ENCODE measurements at places on chromosomes 3 and 15. TPM values are rescaled to one million over a fixed set of nuclear protein-coding genes. Genes with fewer than 3 reads are reported as not detected.

The ANKRD34C gene
- total RNA-seq = not detected

The CAMP gene
- total RNA-seq = not detected

The CLSTN2 gene
- not detected for total RNA-seq

The PAQR5 gene
- total RNA-seq = not detected

The LRRIQ4 gene
- total RNA-seq = not detected

The C3orf70 gene
- total RNA-seq = 0.05 TPM

The LSMEM2 gene
- not detected for total RNA-seq

The SCG5 gene
- 2.2 TPM for total RNA-seq

The GOLGA6B gene
- total RNA-seq = not detected

The ABI3BP gene
- not detected for total RNA-seq

The CKMT1A gene
- total RNA-seq = not detected

The PLOD2 gene
- total RNA-seq = 1.0 TPM

The TRH gene
- not detected for total RNA-seq

The CD200 gene
- 14.0 TPM for total RNA-seq

The MCF2L2 gene
- 3.9 TPM for total RNA-seq

The ATP13A5 gene
- total RNA-seq = not detected

The CNTN4 gene
- not detected for total RNA-seq

The IP6K1 gene
- 42.6 TPM for total RNA-seq

The GPR171 gene
- 246 TPM for total RNA-seq

The PLXNA1 gene
- total RNA-seq = 16.1 TPM

The CFAP100 gene
- not detected for total RNA-seq

The SUMF1 gene
- 8.1 TPM for total RNA-seq

The LRRC31 gene
- total RNA-seq = not detected

The TERC gene
- total RNA-seq = 3.1 TPM

The ITPKA gene
- total RNA-seq = 2.1 TPM

The MIX23 gene
- 48.1 TPM for total RNA-seq

The CSPG5 gene
- 0.49 TPM for total RNA-seq

The DPPA2 gene
- total RNA-seq = not detected

The CP gene
- total RNA-seq = not detected

The SPINT1 gene
- total RNA-seq = 4.5 TPM

The U2SURP gene
- 139 TPM for total RNA-seq

The GOLGA8Q gene
- total RNA-seq = 7.2 TPM

The CCDC9B gene
- total RNA-seq = 0.66 TPM

The FOXB1 gene
- 1.6 TPM for total RNA-seq

The EFHB gene
- 0.37 TPM for total RNA-seq

The STRIT1 gene
- total RNA-seq = not detected

The TGM5 gene
- 0.20 TPM for total RNA-seq

The SPTBN5 gene
- 4.7 TPM for total RNA-seq

The CLDN18 gene
- total RNA-seq = not detected

The GRIP2 gene
- 0.10 TPM for total RNA-seq

The ZPLD1 gene
- total RNA-seq = not detected

The MSL2 gene
- total RNA-seq = 52.7 TPM

The CACNA2D2 gene
- 1.7 TPM for total RNA-seq

The POLR2M gene
- total RNA-seq = 54.3 TPM

The PIF1 gene
- 32.1 TPM for total RNA-seq

The CLRN1 gene
- total RNA-seq = not detected

The RFTN1 gene
- 90.3 TPM for total RNA-seq

The GPR149 gene
- total RNA-seq = not detected

The CLDN1 gene
- total RNA-seq = 0.07 TPM

The SCAANT1 gene
- not detected for total RNA-seq

The NR1I2 gene
- total RNA-seq = not detected

The PTPN9 gene
- total RNA-seq = 41.3 TPM

The PLSCR2 gene
- total RNA-seq = 1.1 TPM

The SKOR1 gene
- 0.22 TPM for total RNA-seq

The GOLGA8O gene
- 9.4 TPM for total RNA-seq

The C3orf20 gene
- 0.24 TPM for total RNA-seq

The FBXW12 gene
- not detected for total RNA-seq

The SEMA3G gene
- not detected for total RNA-seq

The FMN1 gene
- 0.05 TPM for total RNA-seq
